Left renal cortex interstitium (tissue), 4 donors: ENCODE measurements at places on chromosomes 3 and 15. TPM values are rescaled to one million over a fixed set of nuclear protein-coding genes. Genes with fewer than 3 reads are reported as not detected.

Gene ACSBG1
- 1.4 TPM for polyA plus RNA-seq

Gene IMPG2
- polyA plus RNA-seq = 0.40 TPM

- DNase-seq = no peak
These were observed 1272.9 kb downstream of the ROBO1 start for GRCh38 chr3:78494851-78495250.

GRCh38 chr3:41094351-41094750 is 105.0 kb upstream of the CTNNB1 start:
- DNase-seq = no peak

DNA sequence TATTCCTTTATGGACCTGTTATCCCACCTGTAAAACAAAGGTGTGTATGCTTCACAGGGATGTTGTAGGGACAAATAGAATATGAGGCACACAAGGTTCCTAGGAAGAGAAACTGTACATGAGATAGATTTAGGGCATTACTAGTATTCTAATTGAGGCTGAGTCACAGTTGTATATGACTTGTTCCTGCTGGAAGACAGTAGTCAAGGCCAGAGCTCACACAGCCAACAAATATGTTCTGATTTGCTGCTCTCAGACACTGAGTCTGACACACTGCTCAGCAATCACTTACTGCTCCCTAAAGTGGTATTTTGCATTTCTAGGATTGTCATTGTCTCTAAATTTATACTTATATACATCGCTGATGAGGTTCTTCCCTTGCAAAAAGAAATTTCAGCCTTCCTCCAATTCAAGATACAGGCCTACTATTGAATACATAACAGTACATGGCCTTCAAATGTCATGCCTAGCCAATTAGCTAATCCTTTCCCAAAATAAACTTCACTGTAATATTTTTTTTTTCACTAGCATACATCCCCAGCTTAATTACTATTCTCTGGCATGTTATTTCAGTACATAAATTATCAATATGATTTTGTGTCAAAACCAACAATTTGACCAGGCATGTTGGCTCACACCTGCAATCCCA is 69.8 kb downstream of the TIGIT start:
- no peak for DNase-seq
